ENCODE measurements at places on chromosomes 6 and 20. TPM values are rescaled to one million over a fixed set of nuclear protein-coding genes. Genes with fewer than 3 reads are reported as not detected.

GRCh38 chr20:41470362-41471095, 103.9 kb upstream of the EMILIN3 start:
- H3K4me3 ChIP-seq = no peak overlapping the region
- H3K4me1 ChIP-seq = no peaks in the 10 kb centered on the region
- no peak for DNase-seq

- no peak overlapping the region for H3K27ac ChIP-seq
- no peaks in the 10 kb centered on the region for H3K27me3 ChIP-seq
- H3K36me3 ChIP-seq = no peaks in the 10 kb centered on the region
- DNase-seq = no peak
Observed at GRCh38 chr20:48689388-48689787, 138.4 kb downstream of the PREX1 start.

GRCh38 chr6:127554435-127555006, 22.5 kb upstream of the C6orf58 start:
- no peaks in the 10 kb centered on the region for H3K27me3 ChIP-seq
- peak; percentile 60 for DNase-seq
- no peak overlapping the region for H3K4me3 ChIP-seq
- H3K36me3 ChIP-seq = no peaks in the 10 kb centered on the region

GRCh38 chr20:59785986-59786795, 147.2 kb downstream of the SYCP2 start:
- no peak overlapping the region for H3K27ac ChIP-seq
- no peak overlapping the region for H3K4me3 ChIP-seq
- peaks cover 21% of the 10 kb centered on the region for H3K27me3 ChIP-seq
- DNase-seq = no peak
- no peaks in the 10 kb centered on the region for H3K36me3 ChIP-seq

DNA sequence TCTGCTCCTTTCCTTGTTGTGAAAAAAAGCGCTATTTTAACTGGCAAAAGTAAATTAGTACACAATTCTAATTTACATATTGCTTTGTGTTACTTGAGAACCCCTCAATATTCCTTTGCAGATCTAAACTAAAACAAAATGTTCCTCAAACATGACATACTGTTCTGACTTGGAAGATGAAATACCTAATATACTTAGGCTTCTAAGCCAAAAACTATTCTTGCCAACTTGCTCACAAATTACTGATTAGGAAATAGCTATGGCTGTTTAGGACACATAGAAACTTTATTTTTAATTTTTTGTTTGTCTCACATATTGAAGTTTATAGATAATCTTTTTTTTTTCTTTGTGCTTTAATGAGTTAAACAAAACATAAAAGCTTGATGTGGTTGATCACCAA, 542.2 kb downstream of the GRIK2 start:
- H3K4me3 ChIP-seq = no peak overlapping the region
- H3K36me3 ChIP-seq = no peaks in the 10 kb centered on the region
- no peak overlapping the region for H3K27ac ChIP-seq
- no peaks in the 10 kb centered on the region for H3K4me1 ChIP-seq

DNA sequence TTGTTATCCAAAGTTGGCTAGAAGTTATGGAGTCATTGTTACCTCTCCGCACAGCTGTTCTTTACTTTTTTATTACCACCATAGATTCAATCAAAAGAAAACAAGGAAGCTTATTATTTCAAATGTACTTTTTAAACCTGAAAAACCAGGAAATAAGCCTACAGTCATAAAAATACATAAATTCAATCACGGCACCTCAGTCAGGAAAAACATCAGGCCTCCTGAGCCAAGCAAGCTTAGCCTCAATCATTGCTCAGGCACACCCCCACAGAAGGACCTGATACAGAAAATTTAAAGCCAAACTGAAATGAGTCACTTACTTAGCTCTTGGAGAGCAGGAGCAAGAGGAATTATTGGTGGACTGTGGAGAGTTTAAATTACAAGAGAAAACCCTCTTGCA, 44.3 kb downstream of the MARCKS start:
- H3K4me3 ChIP-seq = no peak overlapping the region
- H3K36me3 ChIP-seq = no peaks in the 10 kb centered on the region
- DNase-seq = no peak
- H3K4me1 ChIP-seq = no peaks in the 10 kb centered on the region

The PPP1R3G gene
- 0.27 TPM for total RNA-seq

The PAX1 gene
- total RNA-seq = not detected
